ENCODE measurements at places on chromosomes 4 and X. TPM values are rescaled to one million over a fixed set of nuclear protein-coding genes. Genes with fewer than 3 reads are reported as not detected.

DNA sequence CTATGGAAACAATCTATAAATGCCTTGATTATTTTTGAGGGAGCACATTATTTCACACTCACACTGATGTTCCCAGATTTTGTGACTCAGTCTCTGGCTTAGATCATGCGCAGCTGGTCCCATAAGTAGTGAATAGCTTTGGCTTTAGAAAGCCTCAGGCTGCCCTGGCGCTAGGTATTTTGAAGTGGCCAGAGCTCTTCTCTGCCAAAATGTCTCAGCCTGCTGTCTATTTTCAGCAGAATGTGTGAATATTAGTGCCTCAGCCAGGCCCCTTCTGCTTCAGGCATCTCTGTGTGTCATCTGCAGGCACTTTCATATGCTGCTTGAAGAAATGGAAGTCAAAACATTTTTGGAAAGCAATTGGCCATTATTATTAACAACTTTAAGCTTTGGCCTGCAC, 931.0 kb upstream of the INTU start:
- no peaks in the 10 kb centered on the region for H3K4me1 ChIP-seq
- H3K27me3 ChIP-seq: no peaks in the 10 kb centered on the region
- DNase-seq: no peak
- H3K4me3 ChIP-seq: no peak overlapping the region
- H3K36me3 ChIP-seq: no peaks in the 10 kb centered on the region

GRCh38 chrX:13937370-13938050, 92.2 kb downstream of the GEMIN8 start:
- H3K27me3 ChIP-seq: no peaks in the 10 kb centered on the region
- DNase-seq: no peak
- H3K4me1 ChIP-seq: peaks cover 1% of the 10 kb centered on the region
- peak overlapping the region; percentile 93 for H3K27ac ChIP-seq

Gene PRKG2
- total RNA-seq: 3.3 TPM

- no peaks in the 10 kb centered on the region for H3K27me3 ChIP-seq
- peaks cover 10% of the 10 kb centered on the region for H3K36me3 ChIP-seq
- H3K27ac ChIP-seq: peak overlapping the region; percentile 90
- H3K4me3 ChIP-seq: peak overlapping the region; percentile 41
- DNase-seq: no peak
- peaks cover 51% of the 10 kb centered on the region for H3K4me1 ChIP-seq
These were observed 134.2 kb downstream of the MAML3 start for GRCh38 chr4:140019619-140020347.

DNA sequence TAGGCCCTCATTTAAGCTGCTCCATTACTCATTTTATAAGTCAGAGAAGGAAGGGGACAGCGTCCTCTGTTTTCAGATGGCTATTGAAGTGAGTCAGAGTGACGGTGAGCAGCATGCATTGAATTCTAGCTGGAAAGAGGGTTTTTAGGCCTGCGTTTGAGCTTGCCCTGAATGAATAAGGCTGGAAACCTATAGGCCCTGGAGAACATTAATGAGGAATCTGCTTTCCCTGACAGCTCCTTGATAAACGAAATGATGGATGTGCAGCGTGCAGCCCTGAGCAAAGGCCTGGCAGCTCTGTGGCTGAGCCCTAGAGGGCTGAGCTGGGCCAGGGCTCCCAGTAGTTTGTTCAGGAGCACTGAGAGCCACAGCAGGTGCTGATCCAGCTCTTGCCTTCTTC, 33.4 kb downstream of the TBL1X start:
- H3K4me3 ChIP-seq: no peak overlapping the region
- H3K36me3 ChIP-seq: peaks cover 18% of the 10 kb centered on the region
- H3K27me3 ChIP-seq: no peaks in the 10 kb centered on the region
- peak overlapping the region; percentile 60 for H3K27ac ChIP-seq
- DNase-seq: no peak

DNA sequence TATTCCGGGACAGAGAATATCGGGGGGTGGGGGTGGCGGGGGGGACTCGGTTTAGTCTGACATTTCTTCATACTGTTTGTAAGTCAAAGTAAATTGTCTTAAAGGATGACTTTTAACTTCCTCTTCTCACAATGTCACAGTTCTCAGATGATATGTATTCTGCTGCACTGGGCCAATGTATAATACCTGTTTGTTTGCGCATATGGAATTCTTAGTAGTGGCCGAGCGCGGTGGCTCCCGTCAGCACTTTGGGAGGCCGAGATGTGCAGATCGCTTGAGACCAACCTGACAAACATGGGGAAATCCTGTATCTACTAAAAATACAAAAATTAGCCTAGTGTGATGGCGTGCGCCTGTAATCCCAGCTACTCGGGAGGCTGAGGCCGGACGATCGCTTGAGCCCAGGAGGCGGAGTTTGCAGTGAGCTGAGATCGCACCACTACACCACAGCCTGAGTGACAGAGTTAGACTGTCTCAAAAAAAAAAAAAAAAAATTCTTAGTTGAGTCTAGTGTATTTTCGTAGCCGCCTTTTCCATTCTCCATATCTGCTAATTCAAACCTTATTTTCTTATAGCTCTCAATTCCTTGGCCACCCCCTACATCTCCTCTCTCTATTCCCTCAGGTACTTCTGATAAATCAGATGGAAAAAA, 851 bp downstream of the POLR2B start:
- peak overlapping the region; percentile 100 for H3K4me3 ChIP-seq
- H3K27me3 ChIP-seq: no peaks in the 10 kb centered on the region
- no peak for DNase-seq
- H3K36me3 ChIP-seq: no peaks in the 10 kb centered on the region
- peaks cover 26% of the 10 kb centered on the region for H3K4me1 ChIP-seq

DNA sequence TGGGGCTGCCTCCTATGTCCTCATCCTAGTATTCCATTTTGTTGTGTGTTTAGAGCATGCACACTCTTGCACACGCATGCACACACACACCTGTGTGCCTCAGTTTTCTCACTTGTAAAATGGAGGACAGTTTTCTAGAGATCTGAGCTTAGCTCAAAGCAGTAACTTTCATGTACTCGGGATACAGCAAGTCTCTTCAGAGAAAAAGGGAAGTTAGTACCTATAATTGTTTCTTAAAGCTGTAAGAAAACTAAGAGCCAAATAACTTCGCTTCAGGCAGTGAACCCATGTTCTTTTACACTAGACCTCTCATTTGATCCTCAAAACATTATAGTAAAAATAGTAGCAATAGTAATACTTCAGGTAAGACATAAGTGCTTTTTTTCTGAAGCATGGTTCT, 49.6 kb downstream of the KIT start:
- H3K4me1 ChIP-seq: no peaks in the 10 kb centered on the region
- no peak for DNase-seq
- peaks cover 18% of the 10 kb centered on the region for H3K36me3 ChIP-seq
- no peak overlapping the region for H3K27ac ChIP-seq
- H3K27me3 ChIP-seq: no peaks in the 10 kb centered on the region

- no peaks in the 10 kb centered on the region for H3K36me3 ChIP-seq
- no peaks in the 10 kb centered on the region for H3K27me3 ChIP-seq
- DNase-seq: no peak
- no peak overlapping the region for H3K27ac ChIP-seq
- no peaks in the 10 kb centered on the region for H3K4me1 ChIP-seq
These were observed 2212.0 kb downstream of the PCDH7 start for GRCh38 chr4:32932156-32932555.

DNA sequence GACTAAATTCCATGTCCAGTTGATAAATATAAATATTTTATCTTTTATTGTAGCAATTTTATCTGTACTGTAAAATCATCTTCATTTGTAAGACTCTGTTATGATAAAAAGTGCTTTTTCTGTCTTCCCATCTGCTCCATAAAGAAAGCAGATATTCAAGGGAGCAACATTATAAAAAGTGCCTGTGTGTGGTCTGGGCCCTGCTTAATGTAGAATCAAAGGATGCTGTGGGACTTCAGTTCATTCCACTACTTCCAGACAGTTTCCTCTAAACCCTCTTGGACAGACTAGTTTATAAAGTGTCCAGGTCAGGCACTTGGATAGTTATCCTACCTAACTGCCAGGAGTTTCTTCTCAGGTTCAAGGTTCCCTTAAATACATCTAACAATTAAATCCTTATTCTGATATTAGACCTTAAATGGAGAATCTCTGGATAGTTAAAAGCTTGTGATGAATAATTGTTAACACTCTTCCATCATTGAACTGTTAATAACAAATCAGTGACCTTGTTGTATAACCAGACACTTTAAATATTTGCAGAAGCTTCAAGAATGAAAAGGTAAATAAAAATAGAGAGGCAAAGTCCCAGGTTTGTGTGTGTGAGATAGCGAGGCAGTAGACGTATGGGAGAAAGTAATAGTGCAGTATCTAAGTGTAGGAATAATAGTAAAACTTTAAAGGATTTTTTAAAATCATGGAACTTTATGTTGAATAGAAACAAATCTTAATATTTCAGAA, 237.5 kb upstream of the CTSO start:
- H3K27me3 ChIP-seq: no peaks in the 10 kb centered on the region
- peaks cover 6% of the 10 kb centered on the region for H3K4me1 ChIP-seq

Gene ANXA10
- total RNA-seq: not detected

GRCh38 chr4:141569141-141569540, 67.2 kb upstream of the IL15 start:
- peaks cover 3% of the 10 kb centered on the region for H3K4me1 ChIP-seq
- no peaks in the 10 kb centered on the region for H3K36me3 ChIP-seq
- H3K27me3 ChIP-seq: no peaks in the 10 kb centered on the region
- no peak overlapping the region for H3K27ac ChIP-seq
- no peak overlapping the region for H3K4me3 ChIP-seq
- DNase-seq: no peak

DNA sequence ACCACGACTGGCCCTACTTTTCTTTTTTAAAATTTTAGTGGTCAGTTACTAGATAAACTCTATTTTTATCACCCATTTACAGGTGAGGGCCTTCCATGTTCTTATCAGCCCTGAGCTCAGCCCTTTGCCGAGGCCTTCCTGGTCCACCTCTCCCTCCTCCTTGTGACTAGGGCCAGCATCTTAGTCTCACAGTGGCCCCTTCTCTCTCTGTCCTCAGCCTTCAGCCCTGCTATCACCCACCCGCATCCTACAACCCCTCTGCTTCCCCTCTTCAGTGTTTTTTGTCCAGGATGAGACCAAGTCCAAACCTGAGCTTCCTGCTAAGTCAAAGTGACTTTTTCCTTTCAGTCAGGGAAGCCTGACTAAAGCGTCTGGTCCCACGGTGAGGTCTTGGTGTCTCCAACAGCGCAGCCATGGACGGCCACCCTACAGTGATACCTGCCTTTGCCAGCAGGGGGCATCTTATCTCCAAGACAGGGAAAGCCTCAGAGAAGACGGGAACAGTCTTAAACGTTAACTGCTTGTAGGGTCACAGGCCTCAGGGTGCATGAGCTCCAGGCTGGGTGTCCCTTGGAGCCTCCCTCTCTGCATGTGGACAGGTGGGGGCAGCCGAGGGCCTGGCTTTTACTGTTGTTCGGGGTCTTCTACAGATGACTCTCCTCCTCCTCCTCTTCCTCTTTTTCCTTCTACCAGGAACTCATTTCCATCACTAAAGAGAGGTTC, 11.7 kb upstream of the GAGE10 start:
- peaks cover 3% of the 10 kb centered on the region for H3K27me3 ChIP-seq
- H3K4me1 ChIP-seq: peaks cover 2% of the 10 kb centered on the region
- peak; percentile 47 for DNase-seq

DNA sequence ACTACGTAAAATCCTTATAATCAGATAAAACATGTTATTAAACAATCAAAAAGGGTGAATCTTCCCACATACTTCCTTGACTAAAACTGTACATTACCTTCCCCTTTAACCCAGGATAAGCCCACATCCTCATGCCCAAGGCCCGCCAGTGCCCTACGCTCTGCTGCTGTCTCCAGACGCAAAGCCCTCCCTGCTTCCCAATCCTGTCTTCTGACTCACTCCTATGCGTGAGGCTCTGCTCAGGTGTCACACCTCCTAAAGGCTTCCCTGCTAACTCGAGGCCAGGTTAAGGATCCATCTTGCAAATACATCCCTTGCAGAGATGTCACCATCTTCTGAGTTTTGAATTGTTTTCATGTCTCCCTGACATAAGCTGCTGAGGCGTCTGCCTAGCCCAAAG, 61.6 kb downstream of the STX18 start:
- H3K36me3 ChIP-seq: no peaks in the 10 kb centered on the region
- no peak overlapping the region for H3K27ac ChIP-seq
- peaks cover 27% of the 10 kb centered on the region for H3K4me1 ChIP-seq
- H3K4me3 ChIP-seq: no peak overlapping the region
- no peaks in the 10 kb centered on the region for H3K27me3 ChIP-seq

Gene CFAP299
- total RNA-seq: 0.93 TPM

DNA sequence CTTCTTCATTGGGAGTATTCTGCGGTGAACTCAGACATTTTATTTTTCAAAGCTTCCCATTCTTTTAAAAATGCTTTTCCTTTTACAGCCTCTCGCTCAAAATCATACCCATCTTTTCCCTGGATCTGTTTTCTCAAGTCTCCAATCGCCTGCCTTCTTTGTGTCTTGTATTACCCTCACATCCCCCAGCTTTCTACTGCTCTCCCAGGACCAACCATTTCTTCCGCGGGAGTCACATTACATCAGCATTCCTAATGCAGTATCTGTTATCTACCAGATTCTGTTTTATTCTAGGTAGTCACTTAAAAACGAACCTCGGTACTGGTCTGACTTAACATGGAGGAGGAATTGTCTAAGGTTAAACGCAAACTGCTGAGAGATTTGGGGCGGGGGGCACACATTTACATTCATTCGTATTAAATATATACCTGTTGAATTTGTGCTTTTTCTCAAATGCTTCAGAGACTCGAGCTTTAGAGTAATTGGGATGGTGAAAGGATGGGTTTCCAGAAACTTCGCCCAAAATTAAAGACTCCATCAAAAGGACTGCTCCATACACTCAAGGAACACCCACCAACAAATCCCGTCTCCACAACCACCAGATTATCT, 493 bp upstream of the UCHL1 start:
- H3K27ac ChIP-seq: peak overlapping the region; percentile 12
- H3K27me3 ChIP-seq: peaks cover 15% of the 10 kb centered on the region
- H3K4me1 ChIP-seq: peaks cover 15% of the 10 kb centered on the region
- peak overlapping the region; percentile 83 for H3K4me3 ChIP-seq
- H3K36me3 ChIP-seq: peaks cover 5% of the 10 kb centered on the region

- no peaks in the 10 kb centered on the region for H3K36me3 ChIP-seq
- no peak overlapping the region for H3K27ac ChIP-seq
- DNase-seq: no peak
- no peaks in the 10 kb centered on the region for H3K27me3 ChIP-seq
- H3K4me1 ChIP-seq: no peaks in the 10 kb centered on the region
- no peak overlapping the region for H3K4me3 ChIP-seq
These were observed 5.7 kb downstream of the CYBB start for GRCh38 chrX:37785569-37785968.

DNA sequence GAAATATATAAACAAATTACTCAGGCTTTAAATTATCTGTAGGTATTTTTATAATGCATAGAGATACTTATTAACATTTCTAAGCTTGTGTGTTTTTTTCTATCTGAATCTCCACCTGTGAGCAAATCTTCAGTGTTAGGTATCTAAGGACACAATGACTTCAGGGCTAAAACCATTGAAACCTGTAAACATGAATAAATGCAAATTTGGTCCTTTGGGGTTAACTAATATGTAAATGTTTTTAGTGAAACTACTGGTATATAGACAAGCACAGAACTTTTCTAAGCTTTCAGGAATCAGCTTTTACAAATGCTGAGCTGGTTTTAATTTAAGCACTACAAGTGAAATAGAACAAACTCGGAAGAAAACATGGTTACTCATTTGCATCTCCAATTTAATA, 147.9 kb downstream of the FBXO8 start:
- no peaks in the 10 kb centered on the region for H3K4me1 ChIP-seq
- no peak for DNase-seq
- H3K4me3 ChIP-seq: no peak overlapping the region
- no peaks in the 10 kb centered on the region for H3K36me3 ChIP-seq
- no peak overlapping the region for H3K27ac ChIP-seq
